ENCODE measurements at places on chromosomes 7 and 10. TPM values are rescaled to one million over a fixed set of nuclear protein-coding genes. Genes with fewer than 3 reads are reported as not detected.

- DNase-seq = no peak
These were observed 2.5 kb upstream of the MACC1 start for GRCh38 chr7:20219446-20220292.

GRCh38 chr10:79293841-79294581 is 53.3 kb upstream of the PPIF start:
- DNase-seq = no peak

DNA sequence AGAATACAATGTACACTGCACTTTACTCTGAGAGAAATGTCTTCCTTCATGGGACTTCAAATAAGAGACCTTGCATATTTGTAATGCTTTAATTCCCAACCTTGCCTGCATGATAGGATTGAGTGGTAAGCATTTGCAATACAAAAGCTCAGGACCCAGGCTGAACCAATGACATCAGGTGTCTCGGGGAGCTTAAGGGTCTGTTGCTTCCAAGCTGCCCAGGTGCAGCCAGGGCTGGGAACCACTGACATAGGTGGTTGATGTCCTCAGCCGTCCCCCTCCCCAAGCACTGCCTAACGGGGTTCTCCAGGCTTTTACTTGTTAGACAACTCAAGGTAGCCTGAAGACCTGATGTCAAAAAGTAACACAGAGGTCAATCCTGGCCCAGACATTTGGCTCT is 29.1 kb downstream of the FIGNL1 start:
- DNase-seq = no peak

- DNase-seq = no peak
These were observed 271.6 kb downstream of the RPS24 start for GRCh38 chr10:78305311-78305710.

- DNase-seq = no peak
These were observed 5.7 kb downstream of the SEMA3A start for GRCh38 chr7:84188786-84189405.

DNA sequence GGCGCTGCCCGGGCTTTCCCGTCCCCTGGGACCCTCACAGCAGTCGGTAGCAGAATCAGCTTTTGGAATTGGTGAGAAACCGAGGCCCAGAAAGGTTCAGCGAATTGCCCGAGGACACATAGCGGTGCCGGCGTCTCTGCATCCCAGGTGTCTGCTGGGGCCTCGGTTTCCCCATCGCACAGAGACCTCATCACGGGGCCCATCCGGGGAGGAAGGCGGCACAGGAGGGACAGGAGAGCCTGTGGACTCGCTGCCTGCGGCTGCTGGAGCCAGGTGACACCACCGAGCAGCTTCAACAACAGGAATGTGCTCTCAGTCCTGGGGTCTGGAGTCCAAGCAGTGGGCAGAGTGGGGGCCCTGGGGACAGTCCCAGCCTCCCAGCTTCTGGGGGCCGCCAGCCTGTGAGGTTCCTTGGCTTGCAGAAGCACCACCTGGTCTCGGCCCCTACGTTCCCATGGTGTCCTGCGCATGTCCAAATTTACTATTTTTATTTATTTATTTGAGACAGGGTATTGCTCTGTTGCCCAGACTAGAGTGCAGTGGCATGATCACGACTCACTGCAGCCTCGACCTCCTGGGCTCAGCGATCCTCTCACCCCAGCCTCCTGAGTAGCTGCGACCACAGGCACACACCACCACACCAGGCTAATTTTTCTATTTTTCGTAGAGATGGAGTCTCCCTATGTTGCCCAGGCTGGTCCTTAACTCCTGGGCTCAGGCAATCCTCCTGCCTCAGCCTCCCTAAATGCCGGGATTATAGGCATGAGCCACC is 539 bp upstream of the COX19 start:
- DNase-seq = no peak

GRCh38 chr7:14377646-14378266 is 388.3 kb upstream of the ETV1 start:
- no peak for DNase-seq

DNA sequence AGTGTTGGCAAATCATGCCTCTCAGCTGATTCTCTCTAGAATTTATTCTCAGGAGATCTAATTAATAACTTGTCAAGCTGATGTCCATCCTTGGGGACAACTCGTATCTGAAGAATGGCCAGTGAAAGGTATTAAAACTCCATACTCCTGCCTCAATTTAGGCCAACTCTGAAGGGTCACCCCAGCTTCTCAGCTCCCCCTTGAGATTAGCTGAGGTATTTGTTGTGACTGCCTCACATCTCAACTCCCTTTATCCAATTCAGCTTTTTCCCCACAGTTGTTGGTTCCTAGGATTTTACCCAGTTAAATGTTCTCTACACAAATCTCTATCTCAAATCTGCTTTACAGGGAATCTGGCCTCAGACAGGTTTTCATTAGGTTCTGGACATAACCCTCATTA is 182.4 kb downstream of the MALRD1 start:
- DNase-seq = no peak

DNA sequence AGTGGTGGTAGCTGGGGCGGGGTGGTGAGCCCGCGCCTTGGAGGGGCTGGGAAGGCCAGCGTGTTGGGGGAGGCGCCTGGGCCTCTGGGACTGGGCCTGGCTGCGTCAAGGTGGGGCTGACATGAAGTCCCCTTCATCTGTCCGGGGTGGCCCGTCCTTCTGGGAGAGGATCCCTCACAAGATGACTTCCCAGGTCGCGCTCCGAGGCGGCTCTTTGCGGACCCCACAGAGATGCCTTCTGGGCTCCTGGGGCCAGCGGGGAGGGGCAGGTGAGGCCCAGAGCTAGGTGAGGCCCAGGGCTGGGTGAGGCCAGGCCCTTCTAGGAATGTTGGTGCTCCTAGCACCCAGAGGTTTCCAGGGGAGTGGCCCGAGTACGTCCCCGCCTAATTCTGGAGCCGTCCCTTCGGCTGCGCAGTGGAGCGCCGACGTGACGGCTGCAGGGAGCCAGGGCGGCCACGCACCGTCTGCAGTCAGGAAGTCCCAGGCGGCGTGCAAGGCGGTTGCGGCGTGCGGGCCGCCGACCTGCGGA is 58.2 kb upstream of the NUPR2 start:
- no peak for DNase-seq

- no peak for DNase-seq
These were observed 3.8 kb downstream of the TFAM start for GRCh38 chr10:58389024-58389423.

DNA sequence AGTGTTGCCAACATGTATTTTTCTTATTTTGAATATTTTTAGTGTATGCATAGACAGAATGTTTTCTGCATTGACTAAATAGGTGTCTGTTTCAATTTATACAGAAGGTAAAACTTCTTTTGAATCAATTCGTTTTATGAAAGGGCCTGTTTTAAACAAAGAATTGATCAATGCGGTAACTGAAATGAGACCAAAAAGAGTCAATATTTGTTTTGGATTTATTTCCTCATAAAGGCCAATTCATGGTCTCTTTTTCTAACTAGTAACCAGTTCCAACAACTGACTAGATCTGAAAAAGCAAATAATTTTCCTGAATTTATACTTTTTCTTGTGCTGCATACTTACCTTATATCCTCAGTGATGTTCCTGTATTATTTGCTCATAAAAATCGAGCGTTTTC is 320.5 kb downstream of the DGKB start:
- DNase-seq = no peak

GRCh38 chr10:58992830-58993460 is 183.5 kb upstream of the PHYHIPL start:
- DNase-seq = no peak

DNA sequence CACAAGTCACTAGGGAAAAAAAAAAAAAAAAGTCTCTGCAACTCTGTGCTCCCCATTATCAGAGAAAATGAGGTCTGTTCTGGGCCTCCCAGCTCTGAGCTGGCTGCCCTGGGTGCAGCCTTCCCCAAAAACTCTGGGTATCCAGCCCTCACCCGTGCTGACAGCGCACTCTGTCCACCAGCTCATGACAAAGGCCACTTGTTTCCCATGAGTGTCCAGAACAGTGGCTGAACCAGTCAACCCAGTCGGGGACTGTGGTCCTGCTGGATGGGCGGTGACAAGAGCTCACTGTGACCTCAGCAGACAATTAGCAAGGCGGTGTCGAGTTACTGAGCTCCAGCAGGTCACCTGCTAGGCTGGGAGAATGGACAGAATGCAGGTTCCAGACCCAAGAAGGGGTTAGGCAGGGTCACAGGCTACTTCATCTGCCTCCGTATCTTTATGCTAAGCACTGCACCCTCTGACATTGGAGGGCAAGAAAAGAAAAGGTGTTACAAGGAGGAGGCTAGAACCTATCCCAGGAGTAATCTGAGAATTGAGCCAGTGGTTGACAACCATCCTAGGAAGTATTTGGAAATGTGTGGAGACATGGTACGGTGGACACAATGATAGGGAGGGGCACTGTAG is 37.2 kb downstream of the DLG5 start:
- peak; percentile 65 for DNase-seq

GRCh38 chr10:129849853-129850252 is 114.2 kb downstream of the EBF3 start:
- no peak for DNase-seq

- DNase-seq = no peak
These were observed 131.9 kb downstream of the KCNMA1 start for GRCh38 chr10:77505431-77506334.

The CYP3A5 gene
- polyA plus RNA-seq = 2.7 TPM

The CRHR2 gene
- polyA plus RNA-seq = 0.07 TPM

The FAM13C gene
- 7.1 TPM for polyA plus RNA-seq

The C10orf95 gene
- polyA plus RNA-seq = 1.5 TPM

The TCAF1 gene
- polyA plus RNA-seq = 84.1 TPM

Data from left kidney (tissue), 8 donors.